ENCODE measurements at places on chromosomes 12 and 14.
A peak's percentile ranks its signal among the peaks of the same experiment; 100 is the strongest.

- no peak for DNase-seq
Measured at GRCh38 chr14:75274899-75275569, 3.6 kb upstream of the FOS start.

DNA sequence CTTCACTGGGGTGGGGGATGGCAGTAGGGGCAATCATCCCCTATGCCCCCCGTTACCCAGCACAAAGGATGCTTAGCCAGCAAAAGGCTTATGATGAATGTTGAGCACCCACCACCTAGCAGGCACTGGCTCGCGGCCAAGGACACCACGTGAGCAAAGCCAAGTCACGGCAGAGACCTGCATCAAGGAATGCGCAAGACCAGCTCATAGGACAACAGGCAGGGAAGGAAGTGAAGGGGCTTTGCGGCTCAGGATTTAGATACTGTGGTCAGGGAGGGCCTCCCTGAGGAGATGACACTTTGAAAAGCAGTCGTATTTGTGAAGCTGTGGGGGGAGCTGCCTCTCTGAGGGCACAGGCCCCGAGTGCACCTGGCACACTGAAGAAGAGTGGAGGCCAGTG lies 32.8 kb downstream of the SH2B3 start:
- DNase-seq: peak; percentile 64

DNA sequence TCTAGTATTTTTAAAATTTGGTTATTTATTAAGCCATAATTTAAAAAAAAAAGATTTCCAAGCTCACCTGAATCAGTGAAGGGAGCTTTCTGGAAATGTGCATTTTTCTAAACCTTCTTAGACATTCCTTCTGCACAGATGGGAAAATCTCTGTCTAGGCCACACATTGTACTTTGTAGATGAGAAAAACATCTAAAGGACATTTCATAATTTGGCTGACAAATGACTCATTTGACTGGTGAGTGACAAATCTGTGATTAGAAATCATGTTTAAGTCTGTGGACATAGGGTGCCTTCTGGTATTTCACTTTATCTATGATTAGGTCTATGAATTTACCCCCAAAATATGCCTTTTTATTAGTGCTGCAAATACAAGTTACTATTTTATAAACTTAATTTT lies 1044.9 kb upstream of the FLRT2 start:
- no peak for DNase-seq

DNA sequence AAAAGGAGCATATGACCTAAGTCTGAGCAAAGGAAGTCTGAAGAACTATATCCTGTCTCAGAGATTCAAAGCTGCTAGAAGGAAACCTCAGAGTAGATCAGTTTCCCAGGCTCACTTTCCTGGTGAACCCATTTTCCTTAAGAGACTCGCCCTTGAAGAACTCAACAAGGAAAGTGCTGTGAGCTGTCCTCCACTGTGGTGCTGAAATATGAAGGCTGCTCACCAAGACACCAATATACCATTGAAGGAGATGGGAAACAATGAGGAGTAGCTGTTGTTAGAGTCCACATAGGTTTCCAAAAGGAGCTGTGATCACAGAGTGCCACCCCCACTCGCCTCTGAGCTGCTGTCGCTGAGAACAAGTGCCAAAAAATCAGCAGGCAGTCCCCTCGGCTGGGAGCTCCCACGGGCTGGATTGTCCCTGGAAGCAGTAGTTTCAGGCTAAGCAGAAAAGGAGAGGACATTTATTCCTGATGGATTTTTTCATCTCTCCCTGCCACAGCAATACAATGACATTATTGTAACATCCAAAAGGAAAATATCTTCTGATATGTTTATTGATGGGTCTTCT lies 282.1 kb downstream of the RPS29 start:
- no peak for DNase-seq
